Subcutaneous adipose tissue (tissue), 4 donors: ENCODE measurements at places on chromosomes 6 and 20. TPM values are rescaled to one million over a fixed set of nuclear protein-coding genes. Genes with fewer than 3 reads are reported as not detected.

Gene RSPO3
- total RNA-seq, result 2.3 TPM

Gene NFATC2
- total RNA-seq, result 5.1 TPM

Gene HDGFL1
- not detected for total RNA-seq

Gene ABHD16B
- total RNA-seq, result not detected

Gene CPNE5
- 0.19 TPM for total RNA-seq

Gene EEF1A2
- not detected for total RNA-seq

Gene NHSL1
- total RNA-seq, result 21.9 TPM

Gene TMEM200A
- 1.3 TPM for total RNA-seq

Gene IPCEF1
- total RNA-seq, result 1.9 TPM

Gene PDYN
- total RNA-seq, result not detected

Gene PPDPF
- total RNA-seq, result 135 TPM

Gene DEFB132
- not detected for total RNA-seq

Gene B3GAT2
- not detected for total RNA-seq

Gene NHLRC1
- 3.6 TPM for total RNA-seq

Gene SALL4
- total RNA-seq, result 0.22 TPM

Gene F13A1
- 530 TPM for total RNA-seq

Gene TDP2
- total RNA-seq, result 48.8 TPM
